ENCODE measurements at places on chromosomes 6 and 20.
A peak's percentile ranks its signal among the peaks of the same experiment; 100 is the strongest.

- DNase-seq, result no peak
Observed at GRCh38 chr6:6586167-6586566, 2.4 kb upstream of the LY86 start.

GRCh38 chr20:62830251-62830650 lies 13.4 kb downstream of the COL9A3 start:
- DNase-seq, result no peak

- no peak for DNase-seq
Observed at GRCh38 chr6:13990796-13991195, 66.0 kb downstream of the RNF182 start.

GRCh38 chr6:20539387-20539786 lies 5.1 kb downstream of the CDKAL1 start:
- no peak for DNase-seq

DNA sequence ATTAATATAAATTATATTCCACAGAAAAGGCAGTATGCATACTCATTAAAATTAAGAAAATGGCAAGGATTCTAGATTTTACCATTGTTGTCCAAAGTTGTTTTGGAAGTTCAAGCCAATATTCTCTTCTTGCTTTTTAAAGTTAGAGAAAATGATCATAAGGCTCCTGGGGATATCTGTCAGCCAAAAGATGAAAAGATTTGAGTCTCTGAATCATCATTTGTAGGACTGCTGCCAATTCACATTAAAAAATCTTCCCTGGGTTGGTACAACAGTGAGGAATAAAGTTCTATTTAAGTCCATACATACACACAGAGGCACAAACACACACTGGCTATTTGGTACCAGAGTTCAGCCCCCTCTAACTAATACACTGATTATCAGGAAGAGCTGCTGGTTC lies 620.1 kb downstream of the COL12A1 start:
- no peak for DNase-seq

DNA sequence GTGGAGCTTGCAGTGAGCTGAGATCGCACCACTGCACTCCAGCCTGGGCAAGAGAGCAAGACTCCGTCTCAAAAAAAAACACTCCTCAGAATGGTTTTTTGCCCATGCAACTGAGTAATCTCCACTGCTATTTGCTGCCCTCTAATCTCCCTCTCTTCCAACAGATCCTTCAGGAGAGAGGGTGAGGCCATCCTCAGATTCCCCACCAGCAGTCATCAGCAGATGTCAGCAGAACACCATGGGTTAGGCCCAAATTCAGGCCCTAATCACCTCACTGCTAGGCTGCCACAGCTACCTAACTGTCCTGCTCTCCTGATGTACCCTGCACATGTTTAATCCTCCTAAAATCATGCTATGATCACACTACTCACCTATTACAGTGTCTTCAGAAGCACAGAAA lies 63.2 kb upstream of the BEND6 start:
- no peak for DNase-seq

DNA sequence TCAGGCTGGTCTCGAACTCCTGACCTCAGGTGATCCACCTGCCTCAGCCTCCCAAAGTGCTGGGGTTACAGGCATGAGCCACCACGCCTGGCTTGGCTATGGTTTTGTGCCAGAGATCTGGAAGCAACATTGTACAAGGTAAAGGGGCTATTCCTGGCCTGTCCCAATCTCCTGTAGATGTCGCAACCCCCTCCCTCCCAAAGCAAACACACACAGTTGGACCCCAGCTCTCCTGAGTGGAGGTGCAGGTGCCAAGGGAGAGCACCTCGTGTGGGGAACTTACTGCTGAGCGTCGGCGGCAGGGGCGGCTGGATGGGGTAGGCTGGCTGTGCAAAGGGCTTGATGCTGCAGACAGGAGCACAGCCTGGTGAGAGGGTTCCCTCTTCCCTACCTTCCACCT lies 8.8 kb downstream of the RPL10A start:
- no peak for DNase-seq

DNA sequence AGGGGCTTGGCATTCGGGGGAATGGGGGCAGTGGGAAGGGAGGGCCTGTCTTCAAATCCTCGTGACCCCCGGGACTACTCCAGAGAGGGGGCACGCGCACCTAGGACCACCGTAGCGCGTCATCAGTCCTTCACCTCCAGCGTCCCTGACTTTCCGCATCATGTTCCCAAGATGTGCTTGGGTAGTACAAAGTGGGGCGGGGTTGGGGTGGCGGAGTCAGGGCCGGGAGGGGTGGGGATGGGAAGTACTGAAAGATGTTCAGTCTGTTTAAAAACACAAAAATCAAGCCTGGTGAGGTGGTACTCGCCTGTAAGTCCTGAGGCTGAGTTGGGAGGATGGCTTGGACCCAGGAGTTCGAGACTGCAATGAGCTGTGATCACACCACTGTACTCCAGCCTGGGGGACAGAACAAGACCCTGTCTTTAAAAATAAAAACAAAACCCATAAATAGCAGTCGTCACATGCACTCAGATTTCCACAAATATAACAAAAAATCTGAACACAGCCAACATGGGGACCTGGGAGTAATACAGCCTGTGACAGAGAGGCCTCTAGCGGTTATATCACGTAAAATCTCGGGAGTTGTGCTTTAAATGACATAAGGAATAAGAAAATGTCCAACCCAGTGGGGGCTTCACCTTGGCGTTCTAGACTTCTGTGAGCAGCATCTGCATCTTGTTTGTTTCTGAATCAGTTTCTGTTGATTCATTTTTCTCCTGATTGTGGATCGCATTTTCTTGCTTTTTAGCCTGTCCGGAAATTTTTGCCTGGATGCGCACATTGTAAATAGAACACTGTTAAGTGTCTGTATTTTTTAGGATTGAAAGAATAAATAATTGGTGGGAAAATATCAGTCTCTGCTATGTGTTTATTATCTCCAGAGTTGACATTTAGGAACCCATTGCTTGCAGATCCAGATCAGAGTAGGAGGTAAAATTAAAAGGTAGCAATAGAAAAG lies 698 bp upstream of the LRP11 start:
- DNase-seq, result no peak

DNA sequence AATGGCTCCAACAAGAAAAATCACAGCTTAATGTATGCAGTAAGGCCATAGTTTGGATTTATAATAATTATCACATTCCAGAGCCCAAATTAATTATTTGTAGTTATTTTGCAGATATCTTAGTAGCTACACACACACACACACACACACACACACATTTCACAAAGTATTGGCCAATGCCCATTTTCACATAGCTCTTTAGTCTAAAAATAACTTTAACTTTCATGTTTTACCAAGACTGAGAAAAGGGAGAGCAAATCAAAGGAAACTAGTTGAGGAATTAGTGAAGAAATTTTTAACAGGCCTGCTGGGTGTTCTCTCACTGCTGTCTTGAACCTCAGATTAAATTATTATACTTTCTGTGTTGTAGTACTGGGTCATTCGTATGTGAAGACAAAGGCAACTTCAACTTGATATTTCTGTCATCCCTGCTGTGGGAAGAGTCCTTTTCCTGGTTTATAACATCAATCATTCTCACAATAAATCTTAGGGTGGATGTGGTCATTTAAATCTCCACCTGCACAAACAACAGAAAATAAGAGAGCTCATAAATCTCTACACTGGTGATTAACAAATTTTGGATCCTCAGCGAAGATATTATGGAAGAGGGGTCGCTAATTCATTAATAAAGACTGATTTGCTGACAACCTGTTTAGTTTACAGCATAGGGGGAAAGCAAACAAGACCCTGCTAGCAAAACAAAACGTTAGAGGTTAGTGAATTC lies 1.6 kb upstream of the TCF21 start:
- no peak for DNase-seq

GRCh38 chr6:136647363-136647852 lies 97.2 kb upstream of the MAP7 start:
- DNase-seq, result peak; percentile 49

GRCh38 chr6:117938311-117938995 lies 31.4 kb downstream of the SLC35F1 start:
- DNase-seq, result no peak

- DNase-seq, result no peak
Observed at GRCh38 chr20:34536798-34537394, 20.7 kb downstream of the DYNLRB1 start.

DNA sequence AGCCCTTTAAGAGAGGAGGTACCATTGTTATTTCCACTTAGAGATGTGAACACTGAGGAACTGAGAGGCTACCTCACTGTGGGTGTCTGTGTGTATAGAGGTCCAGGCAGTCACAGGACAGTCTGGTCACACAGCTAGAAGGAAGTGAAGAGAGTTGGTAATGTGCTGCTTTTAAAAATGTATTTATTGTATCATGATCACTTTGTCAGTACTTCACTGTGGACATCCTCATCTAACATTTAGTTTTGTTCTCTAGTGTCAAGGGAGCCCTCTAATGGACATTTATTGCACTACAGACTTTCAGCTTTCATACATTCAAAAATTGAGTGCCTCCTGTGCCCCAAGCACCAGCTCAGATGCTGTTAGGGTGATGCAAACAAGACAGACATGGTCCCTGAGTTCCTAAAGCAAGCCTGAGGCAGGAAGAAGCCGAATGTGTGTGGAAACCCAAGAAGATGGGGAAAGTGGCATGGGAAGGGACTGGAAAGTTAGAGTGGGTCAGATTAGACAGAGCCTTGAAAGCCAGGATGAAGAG lies 123.0 kb downstream of the SLC16A10 start:
- DNase-seq, result no peak

- no peak for DNase-seq
Observed at GRCh38 chr20:53760025-53760441, 166.4 kb upstream of the ZNF217 start.

GRCh38 chr6:121811106-121811505 lies 375.7 kb downstream of the GJA1 start:
- no peak for DNase-seq

DNA sequence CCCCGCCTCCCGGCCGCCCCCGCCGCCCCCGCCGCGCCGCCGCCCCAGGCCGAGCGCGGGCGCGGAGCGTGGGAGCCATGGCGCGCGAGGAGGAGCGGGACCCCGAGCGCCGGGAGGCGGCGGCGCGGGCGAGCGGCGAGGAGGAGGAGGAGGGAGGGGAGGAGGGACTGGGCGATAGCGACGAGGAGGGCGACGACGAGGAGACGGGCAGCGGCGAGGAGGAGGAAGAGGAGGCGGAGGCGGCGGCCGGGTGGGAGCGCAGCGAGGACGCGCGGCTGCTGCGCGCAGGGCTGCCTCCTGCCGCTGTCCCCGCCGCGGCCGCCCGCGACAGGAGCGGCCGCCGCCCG lies at the start of gene SLC24A3:
Gene SLC24A3, plus strand, starts transcription at position 174 of the 347 bp plus-strand sequence.
- no peak for DNase-seq

DNA sequence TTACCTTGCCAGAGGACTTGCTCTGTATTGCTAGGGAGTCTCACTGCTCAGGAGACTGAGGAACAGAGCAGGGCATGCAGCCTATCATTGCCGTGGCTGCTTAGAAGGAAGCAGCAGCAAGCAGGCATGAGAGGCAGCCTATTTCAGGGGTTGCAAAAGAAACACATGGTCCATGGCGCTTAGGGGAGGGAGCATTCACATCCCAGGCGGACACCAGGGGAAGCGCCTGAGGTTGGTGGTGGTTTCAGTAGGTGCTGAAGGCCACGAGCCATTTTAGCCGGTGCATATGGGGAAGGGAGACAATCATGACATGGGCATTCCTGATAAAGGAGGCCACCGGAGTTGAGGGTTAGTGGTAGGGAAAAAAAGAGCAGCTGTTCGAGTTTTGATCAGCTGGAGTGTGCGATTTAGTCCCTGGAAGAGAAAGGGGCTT lies 20.9 kb downstream of the FARS2 start:
- DNase-seq, result no peak

- DNase-seq, result peak; percentile 85
Observed at GRCh38 chr6:31575335-31575901, at the start of gene TNF. TNF (plus strand) TSS chr6:31575565; CDS start chr6:31575742, 177 bp downstream.

GRCh38 chr6:31094389-31094881 lies 17.9 kb downstream of the C6orf15 start:
- no peak for DNase-seq

DNA sequence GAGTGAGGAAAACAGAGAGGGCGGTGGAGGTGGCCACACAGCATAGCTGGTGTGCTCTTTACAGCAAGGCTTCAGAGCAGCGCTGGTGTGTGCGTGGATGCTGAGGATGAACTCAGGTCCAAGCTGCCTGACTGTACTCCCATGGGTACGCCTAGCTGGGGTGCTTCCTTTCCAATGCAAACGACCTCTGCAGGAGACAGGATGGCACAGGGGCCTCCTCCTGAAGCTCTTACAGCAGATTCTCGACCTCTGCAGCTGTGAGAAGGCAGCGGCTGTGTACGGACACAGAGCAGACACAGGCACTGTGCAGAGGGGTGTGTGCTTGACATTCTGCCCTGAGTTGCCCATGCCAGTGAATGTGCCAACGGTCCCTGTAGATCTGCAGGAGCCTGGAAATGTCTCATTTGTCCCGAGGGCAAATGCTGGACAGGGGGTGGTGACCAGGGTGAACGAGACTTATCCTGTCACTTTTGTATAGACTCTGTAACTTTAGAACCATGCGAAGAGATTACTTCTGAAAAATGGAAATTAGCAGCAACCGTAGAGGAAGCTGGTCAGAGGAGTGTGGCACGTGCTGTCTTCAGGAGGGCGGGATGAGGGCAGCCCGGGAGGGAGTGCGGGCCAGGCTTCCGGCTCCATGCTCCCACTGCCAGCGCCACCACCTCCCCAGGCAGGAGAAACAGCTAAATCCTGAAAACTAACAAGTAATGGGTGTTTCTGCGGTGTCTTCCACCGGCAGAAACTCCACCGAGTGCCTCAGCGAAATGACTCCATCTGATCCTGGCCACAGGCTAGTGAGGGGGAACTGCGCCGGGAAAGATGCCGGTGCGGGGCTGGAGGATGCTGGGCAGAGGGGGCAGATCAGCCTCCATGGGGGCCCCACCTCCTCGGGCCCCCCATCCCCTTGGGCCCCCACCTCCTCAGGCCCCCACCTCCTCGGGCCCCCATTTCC lies 120.9 kb upstream of the RPS6KA2 start:
- no peak for DNase-seq

- no peak for DNase-seq
Observed at GRCh38 chr6:130670142-130670541, 157.1 kb upstream of the SMLR1 start.

- peak; percentile 48 for DNase-seq
Observed at GRCh38 chr6:26554697-26555504, 16.7 kb downstream of the HMGN4 start.

DNA sequence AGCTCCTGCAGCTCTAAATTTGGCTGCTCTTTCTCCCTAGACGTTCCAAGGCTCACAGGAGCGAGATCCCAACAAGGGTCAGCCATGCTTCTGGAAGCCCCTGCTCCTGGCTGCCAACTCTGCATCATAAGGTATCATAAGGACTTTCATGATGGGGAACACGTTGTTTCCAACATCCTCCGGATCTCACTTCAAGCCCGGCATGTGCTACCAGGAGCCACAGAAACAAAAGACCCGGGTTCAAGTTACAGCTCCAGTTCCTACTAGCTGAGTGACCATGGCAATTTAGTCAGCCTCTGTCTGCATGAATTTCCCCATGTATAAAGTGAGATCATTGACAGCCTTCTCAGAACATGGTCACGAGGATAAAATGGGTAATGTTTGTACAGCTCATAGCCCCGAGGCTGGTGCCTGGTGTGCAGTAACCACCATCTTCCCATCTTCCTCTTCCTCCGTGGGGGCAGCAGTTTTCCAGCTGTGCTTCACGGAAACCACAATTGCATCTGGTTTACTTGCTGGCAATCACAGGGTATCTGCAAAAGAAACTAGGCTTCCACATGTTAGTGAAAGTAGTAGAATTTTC lies 209.0 kb upstream of the ECI2 start:
- no peak for DNase-seq
